ENCODE measurements at places on chromosomes 4 and X.

- DNase-seq: no peak
Observed at GRCh38 chr4:10074767-10075105, 41.9 kb downstream of the WDR1 start.

DNA sequence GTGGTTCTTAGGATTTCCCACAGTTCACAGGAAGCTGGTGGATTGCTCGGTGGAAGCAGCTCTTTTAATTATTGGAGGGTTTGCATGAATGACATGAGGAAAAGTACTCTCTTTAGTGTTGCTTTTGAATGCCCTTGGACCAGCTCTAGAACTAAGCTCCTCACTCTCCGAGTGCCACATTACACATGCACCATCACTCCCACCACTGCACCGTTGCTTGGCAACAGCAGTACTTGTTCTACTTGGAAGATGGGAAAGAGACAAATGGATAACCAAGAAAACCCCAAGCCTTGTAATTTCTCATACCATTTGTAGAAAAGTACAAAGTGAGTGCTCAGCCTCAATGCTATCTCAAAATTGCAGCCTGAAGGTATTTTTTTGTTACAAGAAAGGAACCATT, 620.2 kb upstream of the BOD1L1 start:
- no peak for DNase-seq

GRCh38 chr4:2363951-2364653, 54.3 kb downstream of the ZFYVE28 start:
- DNase-seq: no peak

DNA sequence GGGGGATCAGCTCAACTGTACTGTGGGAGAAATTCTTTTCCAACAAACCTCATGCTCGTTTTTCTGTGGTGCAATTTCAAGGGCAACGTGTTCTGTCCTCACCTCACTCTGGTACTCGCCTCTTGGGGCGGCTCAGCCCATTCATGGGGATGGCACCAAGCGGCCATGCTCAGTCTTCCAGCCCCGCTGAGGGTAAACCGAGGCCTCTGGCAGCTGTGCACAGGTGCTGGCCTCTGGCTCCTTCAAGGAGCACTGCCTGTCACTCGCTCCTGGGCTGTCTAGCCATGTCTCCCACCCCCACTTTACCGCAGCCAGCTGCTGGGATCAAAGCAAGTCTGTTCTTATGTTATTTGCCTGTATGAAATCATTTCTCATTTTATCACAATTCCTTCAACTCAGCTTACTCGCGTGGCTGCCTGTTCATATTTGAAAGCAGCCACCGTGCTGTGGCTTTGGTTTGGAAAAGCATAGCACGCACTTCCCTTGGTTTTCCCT, 70.2 kb downstream of the MTMR1 start:
- no peak for DNase-seq

Data from smooth muscle cell of the brain vasculature (primary cell).